Stimulated activated CD4-positive, alpha-beta T cell treated with anti-CD3 and anti-CD28 coated beads, Interleukin-15, amount 100 ng/mL, for 24 hours (primary cell): ENCODE measurements at places on chromosomes 12 and 14.

DNA sequence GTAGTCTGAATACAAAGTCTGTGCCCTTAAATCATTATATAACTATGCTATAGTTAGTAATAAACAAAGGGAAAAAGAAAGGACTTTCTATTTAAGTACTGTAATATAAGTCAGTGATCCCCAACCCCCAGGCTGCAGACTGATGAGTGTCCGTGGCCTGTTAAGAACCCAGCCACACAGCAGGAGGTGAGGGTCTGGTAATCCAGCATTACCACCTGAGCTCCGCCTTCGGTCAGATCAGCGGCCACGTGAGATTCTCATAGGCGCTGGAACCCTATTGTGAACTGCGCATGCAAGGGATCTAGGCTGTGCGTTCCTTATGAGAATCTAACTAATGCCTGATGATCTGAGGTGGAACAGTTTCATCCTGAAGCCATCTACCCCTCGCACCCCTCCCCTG is 15.7 kb downstream of the NFYB start:
- no peak for DNase-seq

GRCh38 chr12:129202109-129202814 is 349.0 kb downstream of the GLT1D1 start:
- DNase-seq, result no peak

GRCh38 chr12:89370421-89370831 is 18.1 kb upstream of the DUSP6 start:
- DNase-seq, result no peak

DNA sequence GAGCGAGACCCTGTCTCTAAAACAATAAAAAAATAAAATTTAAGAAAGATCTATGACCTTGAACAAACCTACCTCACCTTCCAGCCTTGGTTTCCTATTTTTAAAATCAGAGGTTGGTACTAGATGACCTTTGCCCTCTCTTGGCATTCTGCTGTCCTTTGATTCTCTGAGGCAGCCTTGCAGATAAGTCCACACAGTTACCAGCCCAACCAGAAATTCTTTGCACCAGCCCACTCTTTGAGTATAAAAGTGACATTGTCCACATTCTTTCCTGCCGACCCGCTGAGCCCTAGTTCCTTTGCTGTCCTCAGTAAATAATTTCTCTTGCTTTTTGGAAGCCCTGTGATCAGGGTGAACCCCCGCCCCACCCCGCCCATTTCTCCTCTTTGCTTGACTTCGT is 150.4 kb downstream of the PHETA1 start:
- DNase-seq, result no peak

- no peak for DNase-seq
These were observed 335.8 kb downstream of the FLRT2 start for GRCh38 chr14:85865701-85866100.

DNA sequence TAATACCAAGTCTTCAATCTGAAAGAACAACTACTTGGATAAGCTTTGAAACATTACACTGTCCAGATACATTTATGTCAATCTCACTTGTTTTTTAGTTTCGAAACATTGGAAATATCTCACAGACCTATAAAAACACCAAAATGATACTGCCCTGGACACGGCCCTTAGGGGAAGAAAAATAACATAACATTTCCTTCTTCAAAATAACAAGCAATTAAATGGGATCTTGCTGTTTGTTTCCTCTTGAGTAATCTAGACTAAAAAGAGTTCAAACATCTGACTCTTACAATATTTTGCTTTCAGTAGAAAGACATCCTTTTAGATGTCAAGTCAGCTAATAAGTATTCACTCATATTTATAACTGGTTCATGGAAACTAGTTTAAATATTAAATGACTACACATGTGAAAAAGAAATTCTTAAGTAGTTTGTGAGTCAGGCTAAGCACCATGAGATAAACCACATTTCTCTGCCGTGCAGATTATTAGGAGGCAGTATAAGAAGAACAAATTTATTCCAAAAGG is 87.5 kb downstream of the EPS8 start:
- no peak for DNase-seq

DNA sequence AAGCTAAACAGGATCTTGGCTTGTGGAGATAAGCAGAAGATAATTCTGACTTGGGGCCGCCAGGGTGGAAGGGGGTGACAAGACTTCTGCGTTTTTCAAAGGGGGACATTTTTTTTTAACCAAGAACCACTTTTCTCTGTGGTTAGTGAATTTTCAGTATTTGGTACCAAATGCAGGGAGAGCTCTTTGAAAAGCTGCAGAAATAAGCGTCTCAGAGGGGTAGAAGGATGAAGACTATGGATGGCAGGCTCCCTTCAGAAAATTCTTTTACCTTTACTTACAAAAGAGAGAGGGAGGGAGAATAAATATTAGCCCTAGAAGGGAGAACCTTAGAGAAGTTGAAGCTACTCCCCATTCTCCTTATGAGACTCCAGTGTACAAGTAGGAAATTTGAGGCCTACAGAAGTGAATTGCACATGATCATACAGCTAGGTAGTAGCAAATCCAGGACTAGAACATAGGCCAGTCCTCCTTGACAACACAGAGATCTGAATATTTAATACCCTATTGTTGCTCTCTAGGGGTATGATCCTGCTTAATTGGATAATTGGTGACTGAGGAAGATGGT is 840 bp downstream of the MRPL52 start:
- no peak for DNase-seq

DNA sequence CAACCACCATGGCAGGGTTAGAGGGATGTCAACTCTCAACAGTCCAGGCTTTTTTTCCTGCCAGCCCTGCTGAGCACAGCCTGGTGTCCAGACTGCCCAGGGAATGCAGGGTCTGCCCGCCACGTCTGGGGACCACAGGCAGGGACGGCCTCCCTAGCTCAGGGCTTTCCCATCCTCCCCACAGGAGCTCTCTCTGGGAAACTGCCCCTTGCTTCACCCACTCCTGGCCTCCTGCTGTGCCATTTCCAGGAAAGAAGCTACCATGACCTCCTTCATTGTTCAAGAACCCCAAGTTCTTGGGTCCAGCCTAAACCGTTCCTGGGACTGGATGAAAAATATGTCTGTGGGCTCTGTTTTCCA is 4.8 kb downstream of the SCNN1A start:
- DNase-seq, result no peak

DNA sequence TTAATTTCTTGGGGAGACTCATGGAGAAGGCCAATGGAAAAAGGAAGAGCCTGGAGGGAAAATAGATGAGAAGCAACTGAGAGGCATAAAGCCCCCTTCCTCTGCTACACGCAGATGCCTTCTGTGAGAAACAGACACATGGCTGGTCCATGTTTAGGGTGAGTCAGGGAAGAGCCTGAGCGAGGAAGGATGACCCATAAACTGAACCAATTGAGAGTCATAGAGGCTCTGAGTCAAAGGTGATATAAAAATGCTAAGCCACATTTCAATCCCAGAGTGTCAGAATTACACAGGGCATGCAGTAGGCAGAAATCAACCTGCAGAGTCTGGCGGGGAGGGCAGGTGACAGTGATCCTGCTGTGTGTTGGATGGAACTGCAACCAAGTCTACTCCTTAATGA is 30.1 kb upstream of the NEDD1 start:
- DNase-seq, result no peak

GRCh38 chr12:70555081-70555480 is 82.1 kb downstream of the PTPRB start:
- no peak for DNase-seq

DNA sequence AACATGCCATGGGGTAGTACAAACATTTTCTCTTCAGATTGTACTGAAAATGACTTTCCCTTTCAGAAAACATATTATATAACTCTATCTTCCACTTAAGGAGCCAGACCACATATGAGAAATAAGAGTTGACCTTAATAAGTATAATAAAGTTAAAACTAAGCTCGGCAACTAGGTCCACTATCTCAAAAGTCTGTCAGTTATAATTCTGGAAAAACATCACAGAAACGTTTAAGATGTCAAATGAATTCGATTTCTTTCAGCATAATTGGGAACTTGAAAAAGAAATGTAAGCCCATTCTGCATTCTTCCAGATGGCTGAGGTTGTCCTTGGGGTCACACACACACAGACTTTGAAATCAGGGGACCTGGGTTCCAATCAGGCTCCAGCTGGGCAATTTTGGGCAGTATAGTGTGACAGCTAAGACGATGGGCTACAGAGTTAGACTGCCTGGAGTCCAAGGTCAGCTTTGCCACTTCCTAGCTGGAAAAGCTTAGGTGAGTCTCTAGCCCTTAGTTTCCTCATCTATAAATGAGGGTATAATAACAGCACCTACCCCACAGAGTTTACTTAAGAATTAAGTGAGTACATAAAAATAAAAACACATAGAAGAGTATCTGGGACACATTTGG is 75.6 kb downstream of the PPP2R5E start:
- no peak for DNase-seq

DNA sequence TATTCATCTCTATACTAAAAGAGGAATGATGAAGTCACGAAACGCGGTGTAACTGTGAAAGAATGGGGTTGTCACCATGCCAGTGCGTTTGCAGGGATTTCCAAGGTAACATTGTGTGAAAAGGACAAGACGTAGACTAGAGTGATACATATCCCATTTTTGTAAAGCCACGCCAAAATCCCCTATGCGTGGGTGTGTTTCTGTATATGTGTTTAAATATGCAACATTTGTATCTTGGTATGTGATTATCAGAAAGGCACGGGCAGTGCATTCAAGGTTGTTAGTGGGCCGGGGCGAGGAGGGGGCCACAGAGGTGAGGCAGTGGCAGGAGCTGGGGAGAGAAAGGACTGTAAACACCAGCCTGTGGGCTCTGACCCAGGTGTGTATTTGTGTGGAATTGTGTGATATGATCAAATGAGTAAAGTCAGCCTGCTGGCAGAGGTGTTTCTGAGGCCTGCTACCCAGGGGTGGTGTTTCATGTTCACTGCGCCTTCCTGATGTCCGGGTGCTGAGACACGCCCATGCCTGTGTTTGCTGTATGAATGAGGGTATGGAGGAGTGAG is 137.8 kb downstream of the ADGRD1 start:
- peak; percentile 45 for DNase-seq

- no peak for DNase-seq
These were observed 67.9 kb upstream of the LIN7A start for GRCh38 chr12:81005606-81006005.

DNA sequence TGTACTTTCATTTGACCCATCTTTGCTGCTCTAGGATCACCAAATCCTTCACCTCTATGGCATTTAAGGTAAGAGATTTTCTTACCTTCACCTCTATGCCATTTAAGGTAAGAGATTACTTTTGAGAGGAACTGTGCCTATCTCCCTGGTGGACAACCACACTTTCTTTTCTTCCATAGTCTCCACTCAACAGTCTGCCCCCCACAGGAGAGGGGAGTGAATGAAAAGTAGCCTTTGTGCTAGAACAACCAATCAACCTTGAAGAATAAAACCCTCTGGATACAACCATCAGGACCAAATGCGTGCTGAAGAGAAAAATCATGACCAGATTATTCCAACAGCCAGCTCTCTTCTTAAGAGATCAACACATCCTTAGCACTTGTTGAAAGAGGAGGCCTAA is 258.6 kb upstream of the TMPO start:
- DNase-seq, result no peak

- peak; percentile 25 for DNase-seq
These were observed 58.9 kb downstream of the DDX51 start for GRCh38 chr12:132085291-132085635.
